ENCODE measurements at places on chromosomes 5 and 9. TPM values are rescaled to one million over a fixed set of nuclear protein-coding genes. Genes with fewer than 3 reads are reported as not detected.

The HTR1A gene
- total RNA-seq: 8.4 TPM

The MPDZ gene
- total RNA-seq: 42.3 TPM

The HABP4 gene
- total RNA-seq: 13.0 TPM

The CARD6 gene
- 0.74 TPM for total RNA-seq

The SPINK6 gene
- total RNA-seq: not detected

The TCF7 gene
- 0.98 TPM for total RNA-seq

The GLRA1 gene
- total RNA-seq: not detected

The POLR3G gene
- total RNA-seq: 2.5 TPM
